ENCODE measurements at places on chromosomes 2 and 18. TPM values are rescaled to one million over a fixed set of nuclear protein-coding genes. Genes with fewer than 3 reads are reported as not detected.

Gene KIAA2012
- total RNA-seq, result not detected

Gene C1QL2
- total RNA-seq, result 1.0 TPM

Gene HTR2B
- total RNA-seq, result not detected

Gene FAM237A
- total RNA-seq, result not detected

Gene MGAT5
- total RNA-seq, result 16.3 TPM

Gene EDAR
- not detected for total RNA-seq

Gene THSD7B
- total RNA-seq, result 0.33 TPM

Gene NOSTRIN
- total RNA-seq, result 64.3 TPM

Gene PLGLB1
- total RNA-seq, result 4.6 TPM

DNA sequence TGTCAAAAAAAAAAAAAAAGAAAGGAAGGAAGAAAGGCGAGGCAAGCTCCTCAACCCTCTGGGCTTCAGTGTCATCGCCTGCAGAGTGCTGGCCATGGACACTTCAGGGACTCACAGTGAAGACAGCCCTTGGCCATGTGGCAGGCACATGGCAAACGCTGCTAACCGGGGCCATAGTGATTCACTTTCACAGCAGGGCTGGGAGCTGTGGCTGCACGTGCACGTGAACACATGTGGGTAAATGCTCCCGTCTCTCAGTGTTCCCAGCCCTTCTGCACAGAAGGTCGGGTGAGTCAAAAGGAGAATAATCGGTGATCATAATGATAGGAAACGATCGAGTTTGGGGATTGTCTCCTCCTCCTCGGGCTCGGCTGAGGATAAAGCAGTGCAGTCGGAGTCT lies 46.1 kb upstream of the UBE2F start:
- no peak for DNase-seq
- no peaks in the 10 kb centered on the region for H3K27me3 ChIP-seq
- no peak overlapping the region for H3K4me3 ChIP-seq
- no peak overlapping the region for H3K27ac ChIP-seq
- peaks cover 20% of the 10 kb centered on the region for H3K4me1 ChIP-seq
- H3K36me3 ChIP-seq, result no peaks in the 10 kb centered on the region

GRCh38 chr18:45245091-45245511 lies 370.2 kb upstream of the SLC14A2 start:
- no peak overlapping the region for H3K4me3 ChIP-seq
- H3K4me1 ChIP-seq, result peaks cover 8% of the 10 kb centered on the region
- DNase-seq, result no peak
- H3K36me3 ChIP-seq, result no peaks in the 10 kb centered on the region

GRCh38 chr2:234796045-234796591 lies 155.7 kb upstream of the SH3BP4 start:
- H3K27me3 ChIP-seq, result no peaks in the 10 kb centered on the region
- no peaks in the 10 kb centered on the region for H3K4me1 ChIP-seq
- no peak overlapping the region for H3K27ac ChIP-seq
- no peak overlapping the region for H3K4me3 ChIP-seq

DNA sequence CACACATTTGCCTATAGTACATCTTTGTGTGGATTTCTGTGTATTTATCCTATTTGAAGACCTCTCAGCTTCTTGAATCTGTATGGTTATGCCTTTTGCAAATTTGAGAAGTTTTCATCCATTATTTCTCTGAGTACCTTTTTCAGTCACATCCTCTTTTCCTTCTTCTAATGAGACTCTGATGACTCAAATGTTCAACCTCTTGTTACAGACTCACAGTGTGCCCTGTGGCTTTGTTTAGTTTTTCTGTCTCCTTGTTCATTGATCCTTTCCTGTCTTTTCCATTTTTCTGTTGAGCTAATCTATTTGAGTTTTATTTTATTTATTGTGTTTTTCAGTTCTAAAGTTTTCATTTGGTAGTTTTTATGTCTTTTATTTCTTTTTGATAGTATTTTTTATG lies 87.0 kb upstream of the LRP1B start:
- H3K4me3 ChIP-seq, result no peak overlapping the region
- no peaks in the 10 kb centered on the region for H3K27me3 ChIP-seq
- H3K27ac ChIP-seq, result no peak overlapping the region
- DNase-seq, result no peak

DNA sequence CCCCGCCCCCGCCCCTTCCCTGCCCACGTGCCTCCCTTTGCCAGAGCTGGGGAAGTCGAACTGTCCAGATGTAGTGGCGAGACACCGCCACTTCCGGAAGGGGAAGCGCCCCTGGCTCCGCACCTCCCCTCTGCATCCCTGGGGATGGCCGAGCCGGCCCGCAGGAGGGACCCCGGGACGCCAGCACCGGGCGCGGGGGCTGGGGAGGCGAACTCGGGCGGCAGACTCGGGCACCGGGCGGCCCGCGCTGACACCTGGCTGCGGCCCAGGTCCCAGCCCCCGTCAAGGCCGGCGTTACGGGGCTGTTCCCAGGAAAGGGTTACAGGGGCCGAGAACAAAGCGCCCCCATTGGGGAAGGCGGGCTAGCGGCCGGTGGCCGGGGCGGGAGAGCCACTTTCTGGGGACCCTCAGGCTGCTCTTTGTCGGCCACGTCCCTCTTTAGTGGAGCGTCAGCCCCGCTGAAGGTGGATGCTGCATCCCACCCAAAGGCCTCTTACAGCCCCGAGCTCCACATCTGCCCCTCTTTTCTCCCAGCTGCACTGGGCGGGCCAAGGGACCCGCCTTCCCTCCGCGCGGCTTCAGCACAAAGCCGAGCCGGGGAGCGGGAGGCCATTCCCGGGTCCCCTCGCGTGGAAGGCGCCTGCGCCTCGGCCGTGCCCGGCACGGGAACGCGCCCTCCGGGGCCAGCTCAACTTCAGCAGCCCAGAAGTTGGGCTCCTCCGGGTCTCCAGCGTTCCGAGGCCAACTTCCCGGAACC lies 1.3 kb downstream of the SDC1 start:
- H3K27me3 ChIP-seq, result no peaks in the 10 kb centered on the region
- no peaks in the 10 kb centered on the region for H3K36me3 ChIP-seq
- peak; percentile 59 for DNase-seq
- peaks cover 29% of the 10 kb centered on the region for H3K4me1 ChIP-seq
- peak overlapping the region; percentile 16 for H3K4me3 ChIP-seq
- peak overlapping the region; percentile 43 for H3K27ac ChIP-seq

GRCh38 chr2:205590759-205591158 lies 91.5 kb upstream of the NRP2 start:
- H3K4me3 ChIP-seq, result no peak overlapping the region
- H3K27me3 ChIP-seq, result no peaks in the 10 kb centered on the region
- no peak for DNase-seq
- no peak overlapping the region for H3K27ac ChIP-seq

DNA sequence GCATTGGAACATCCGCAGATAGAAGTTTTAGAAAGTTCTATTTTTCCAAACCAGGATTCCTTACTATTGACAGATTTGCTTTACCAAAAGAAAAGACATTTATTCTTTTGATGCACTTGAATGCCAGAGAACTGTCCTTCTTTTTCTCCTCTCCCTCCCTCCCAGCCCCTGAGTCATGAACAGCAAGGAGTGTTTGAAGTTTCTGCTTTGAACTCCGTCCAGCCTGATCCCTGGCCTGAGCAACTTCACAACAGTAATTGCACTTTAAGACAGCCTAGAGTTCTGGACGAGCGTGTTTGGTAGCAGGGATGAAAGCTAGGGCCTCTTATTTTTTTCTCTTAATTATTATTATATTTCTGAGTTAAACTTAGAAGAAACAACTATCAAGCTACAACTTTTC lies 33.6 kb downstream of the APCDD1 start:
- no peak overlapping the region for H3K27ac ChIP-seq
- DNase-seq, result no peak
- H3K36me3 ChIP-seq, result no peaks in the 10 kb centered on the region
- peaks cover 4% of the 10 kb centered on the region for H3K4me1 ChIP-seq

GRCh38 chr2:122486086-122486485 lies 730.6 kb downstream of the TSN start:
- DNase-seq, result no peak
- H3K36me3 ChIP-seq, result no peaks in the 10 kb centered on the region
- no peak overlapping the region for H3K27ac ChIP-seq

- no peak for DNase-seq
- H3K27me3 ChIP-seq, result no peaks in the 10 kb centered on the region
- H3K4me1 ChIP-seq, result peaks cover 22% of the 10 kb centered on the region
- H3K36me3 ChIP-seq, result no peaks in the 10 kb centered on the region
These were observed 111.6 kb upstream of the DNMT3A start for GRCh38 chr2:25453199-25453905.

DNA sequence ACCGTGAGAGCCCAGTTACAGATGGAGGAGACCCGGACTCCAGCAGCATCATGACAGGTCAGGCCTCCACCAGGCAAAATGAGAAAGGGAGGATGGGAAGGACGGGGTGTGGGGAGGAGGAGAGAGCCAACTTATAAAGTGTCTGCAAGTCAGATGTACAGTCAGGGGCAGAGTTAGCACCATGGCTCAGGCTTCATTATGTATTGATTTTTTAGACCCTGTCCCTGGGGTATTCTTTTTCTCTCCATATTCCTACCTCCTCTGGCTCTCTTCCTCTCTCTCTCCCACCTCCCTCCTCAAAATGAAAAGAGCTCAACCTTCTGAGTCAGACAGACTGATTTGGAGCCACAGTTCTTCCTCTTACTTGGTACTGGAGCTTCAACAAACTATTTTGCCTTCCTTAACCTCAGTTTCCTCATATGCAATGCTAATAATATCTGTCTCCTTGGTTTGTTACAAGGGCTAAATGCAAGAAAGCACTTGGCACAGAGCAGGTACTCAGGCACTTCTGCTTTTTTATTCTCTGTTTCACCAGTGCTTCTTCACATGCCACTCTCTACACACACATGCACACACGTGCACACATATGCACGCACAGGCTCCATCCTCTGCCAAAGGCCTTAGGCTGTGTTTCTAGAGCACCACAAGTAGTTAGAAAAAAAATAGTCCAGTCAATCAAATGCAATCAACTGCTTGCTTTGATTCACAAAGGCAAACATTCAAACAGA lies 92.3 kb upstream of the PKDCC start:
- H3K4me3 ChIP-seq, result no peak overlapping the region
- no peaks in the 10 kb centered on the region for H3K36me3 ChIP-seq
- no peak for DNase-seq
- peaks cover 10% of the 10 kb centered on the region for H3K4me1 ChIP-seq

- H3K27me3 ChIP-seq, result no peaks in the 10 kb centered on the region
- H3K36me3 ChIP-seq, result no peaks in the 10 kb centered on the region
- no peak for DNase-seq
- no peaks in the 10 kb centered on the region for H3K4me1 ChIP-seq
- H3K4me3 ChIP-seq, result no peak overlapping the region
- no peak overlapping the region for H3K27ac ChIP-seq
These were observed 184.5 kb upstream of the MSH6 start for GRCh38 chr2:47598476-47598875.

DNA sequence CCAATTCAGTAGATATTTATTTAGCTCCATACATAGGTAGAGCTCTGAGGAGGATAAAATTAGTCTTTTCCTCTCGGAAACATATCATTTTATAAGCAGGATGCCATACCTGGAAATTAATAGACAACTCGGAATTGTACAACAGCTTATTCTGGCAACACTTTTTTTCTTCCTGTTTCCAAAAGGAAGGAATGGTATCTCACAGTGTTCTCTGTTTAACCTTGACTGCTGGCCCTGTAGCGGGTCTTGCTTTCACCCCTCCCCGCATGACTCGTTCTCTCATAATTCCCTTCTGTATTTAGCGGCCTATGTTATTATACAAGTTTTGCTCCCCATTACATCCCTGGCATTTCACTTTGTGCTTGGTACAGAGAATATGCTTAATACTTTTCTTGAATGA lies 2.5 kb upstream of the KYNU start:
- DNase-seq, result no peak
- H3K27me3 ChIP-seq, result no peaks in the 10 kb centered on the region
- peak overlapping the region; percentile 16 for H3K27ac ChIP-seq
- H3K36me3 ChIP-seq, result no peaks in the 10 kb centered on the region

GRCh38 chr2:160952464-160953254 lies 207.6 kb upstream of the TANK start:
- no peaks in the 10 kb centered on the region for H3K4me1 ChIP-seq
- DNase-seq, result peak; percentile 7
- no peaks in the 10 kb centered on the region for H3K36me3 ChIP-seq
- H3K4me3 ChIP-seq, result no peak overlapping the region
- no peak overlapping the region for H3K27ac ChIP-seq

- no peaks in the 10 kb centered on the region for H3K4me1 ChIP-seq
- no peak overlapping the region for H3K27ac ChIP-seq
- H3K36me3 ChIP-seq, result no peaks in the 10 kb centered on the region
- DNase-seq, result no peak
- no peak overlapping the region for H3K4me3 ChIP-seq
These were observed 82.2 kb downstream of the ICOS start for GRCh38 chr2:204018717-204019116.

DNA sequence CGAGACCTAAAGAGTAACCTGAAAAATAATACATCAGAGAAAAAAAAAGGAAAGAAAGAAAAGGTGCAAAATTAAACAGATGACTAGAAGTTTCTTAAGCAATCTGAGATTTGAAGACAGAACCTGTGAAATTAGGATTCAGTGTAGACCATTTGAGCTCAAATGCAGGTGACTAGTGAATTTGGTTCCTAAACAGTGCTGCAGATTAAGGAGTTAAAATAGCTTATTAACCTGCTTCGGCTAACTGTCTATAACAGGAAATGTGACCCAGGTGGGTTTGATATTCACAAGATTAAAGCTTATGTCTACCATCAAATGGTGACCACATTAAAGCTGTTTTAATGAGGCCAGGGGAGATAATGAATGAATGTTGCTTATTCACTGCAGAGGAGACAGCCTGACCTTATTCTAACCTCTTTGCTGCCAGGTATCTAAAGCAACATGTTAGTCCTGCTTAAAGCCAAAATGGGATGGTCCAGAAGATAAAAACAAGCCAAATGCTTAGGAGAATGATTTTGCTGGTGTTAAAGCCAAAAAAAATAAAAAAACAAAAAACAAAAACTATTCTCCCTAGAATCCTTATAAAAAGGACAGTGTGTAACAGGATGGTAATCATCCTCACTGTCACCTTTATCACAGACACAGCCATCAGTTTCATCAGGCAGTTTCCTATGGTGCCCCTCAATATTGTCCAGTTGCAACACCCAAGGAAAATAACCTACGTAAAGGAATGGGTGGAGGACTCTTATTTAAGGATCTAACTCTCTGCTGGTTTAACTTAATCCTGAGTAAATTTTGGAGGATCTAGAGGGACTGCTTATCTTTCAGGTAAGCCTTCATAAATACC lies 769.0 kb upstream of the ZEB2 start:
- no peak for DNase-seq
- H3K27me3 ChIP-seq, result no peaks in the 10 kb centered on the region
- no peaks in the 10 kb centered on the region for H3K4me1 ChIP-seq
- no peaks in the 10 kb centered on the region for H3K36me3 ChIP-seq

- DNase-seq, result no peak
- H3K4me3 ChIP-seq, result no peak overlapping the region
- no peaks in the 10 kb centered on the region for H3K36me3 ChIP-seq
- no peaks in the 10 kb centered on the region for H3K27me3 ChIP-seq
- no peaks in the 10 kb centered on the region for H3K4me1 ChIP-seq
- H3K27ac ChIP-seq, result no peak overlapping the region
These were observed 320.3 kb downstream of the GPD2 start for GRCh38 chr2:156756516-156756915.

GRCh38 chr18:49183921-49184320 lies 233.2 kb upstream of the SMAD7 start:
- DNase-seq, result no peak
- no peak overlapping the region for H3K4me3 ChIP-seq
- H3K27ac ChIP-seq, result no peak overlapping the region
- H3K27me3 ChIP-seq, result no peaks in the 10 kb centered on the region
- H3K36me3 ChIP-seq, result no peaks in the 10 kb centered on the region

- no peak for DNase-seq
- no peaks in the 10 kb centered on the region for H3K4me1 ChIP-seq
- H3K36me3 ChIP-seq, result no peaks in the 10 kb centered on the region
- H3K4me3 ChIP-seq, result no peak overlapping the region
- H3K27ac ChIP-seq, result no peak overlapping the region
These were observed 357.1 kb downstream of the NRXN1 start for GRCh38 chr2:50674876-50675275.
